D341Med (cell line): ENCODE measurements at places on chromosomes 5 and 9.

DNA sequence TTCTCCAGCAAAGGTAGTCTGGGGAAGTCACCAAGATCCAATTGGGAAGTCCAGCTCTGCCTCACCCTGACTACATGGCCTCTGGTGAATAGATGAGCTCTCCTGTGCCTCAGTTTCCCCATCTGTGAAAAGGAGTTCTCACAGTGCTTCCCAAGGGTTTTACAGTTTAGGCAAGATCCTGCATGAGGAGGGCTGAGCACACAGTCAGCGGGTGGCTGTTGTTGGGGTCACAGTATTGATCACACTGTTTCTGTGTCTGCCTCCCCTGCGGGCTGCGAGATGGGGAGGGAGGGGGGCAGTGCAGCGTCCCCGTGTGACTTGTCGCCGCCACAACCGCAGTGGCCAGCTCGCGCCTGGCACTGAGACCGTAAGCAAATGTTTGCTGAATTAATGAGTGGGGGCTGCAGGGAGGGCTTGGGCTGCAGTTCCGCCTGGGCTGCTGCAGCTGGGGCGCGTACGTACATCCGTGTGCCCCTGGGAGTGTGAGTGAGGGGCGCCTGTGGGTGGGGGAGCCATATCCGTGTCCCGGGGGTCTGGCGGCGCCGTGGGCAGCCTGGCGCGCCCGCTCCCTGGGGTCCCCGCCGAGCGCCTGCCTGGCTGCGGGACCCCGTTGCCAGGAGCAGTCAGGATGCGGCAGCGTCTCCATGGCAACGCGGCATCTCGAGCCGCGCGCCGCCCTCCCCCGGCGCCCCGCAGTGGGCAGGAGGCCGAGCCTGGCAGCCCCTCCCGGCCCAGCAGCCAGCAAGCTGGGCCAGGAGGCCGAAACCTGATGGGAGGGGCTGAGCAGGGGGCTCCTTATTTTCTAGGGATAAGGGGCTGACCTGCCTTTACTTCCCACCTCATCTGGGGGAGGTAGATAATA, 31.4 kb upstream of the PSD2 start:
- no peak for DNase-seq

DNA sequence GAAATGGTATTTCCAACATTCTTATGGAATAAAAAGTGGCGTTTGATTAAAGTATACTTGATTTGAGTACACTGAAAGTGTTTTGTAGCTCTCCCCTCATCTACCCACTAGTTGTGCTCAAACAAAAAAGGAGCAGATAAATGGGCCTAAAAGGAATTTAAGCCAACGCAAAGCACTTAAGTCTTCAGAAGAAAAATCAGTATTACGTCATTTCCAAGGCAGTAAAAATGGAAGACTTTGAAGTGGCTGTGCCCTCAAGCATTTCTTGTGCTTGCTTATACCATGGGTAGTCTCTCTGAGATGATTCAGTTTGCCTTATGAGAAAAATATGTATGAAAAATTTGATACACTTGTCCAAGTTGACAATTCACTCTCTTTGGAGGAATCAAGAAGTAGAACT, 279.9 kb upstream of the CD180 start:
- DNase-seq: no peak

GRCh38 chr9:86135371-86135770, 36.0 kb upstream of the GOLM1 start:
- no peak for DNase-seq

- DNase-seq: peak; percentile 10
Observed at GRCh38 chr9:133727876-133728441, 10.2 kb downstream of the SARDH start.

DNA sequence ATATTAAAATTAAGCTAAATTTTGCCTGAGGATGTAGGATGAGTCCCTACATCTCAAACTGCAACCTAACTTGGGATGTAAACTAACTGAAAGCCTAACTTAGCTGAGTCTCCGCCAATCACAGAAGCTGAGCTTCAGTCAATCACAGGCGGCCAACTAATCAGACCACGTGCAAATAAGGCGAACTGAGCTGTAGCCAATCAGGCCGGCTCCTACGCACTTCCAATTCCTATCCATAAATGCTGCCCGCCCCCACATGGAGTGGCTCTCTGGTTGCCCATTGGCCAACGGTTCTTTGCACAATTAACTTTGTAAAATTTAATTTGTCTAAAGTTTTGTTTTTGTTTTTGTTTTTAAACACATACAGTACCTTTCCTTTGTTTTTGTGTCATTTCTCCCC, 13.9 kb upstream of the GPX8 start:
- peak; percentile 24 for DNase-seq

- no peak for DNase-seq
Observed at GRCh38 chr5:76269259-76269931, 133.7 kb upstream of the IQGAP2 start.

- DNase-seq: no peak
Observed at GRCh38 chr5:59711310-59711709, 182.2 kb downstream of the PDE4D start.

DNA sequence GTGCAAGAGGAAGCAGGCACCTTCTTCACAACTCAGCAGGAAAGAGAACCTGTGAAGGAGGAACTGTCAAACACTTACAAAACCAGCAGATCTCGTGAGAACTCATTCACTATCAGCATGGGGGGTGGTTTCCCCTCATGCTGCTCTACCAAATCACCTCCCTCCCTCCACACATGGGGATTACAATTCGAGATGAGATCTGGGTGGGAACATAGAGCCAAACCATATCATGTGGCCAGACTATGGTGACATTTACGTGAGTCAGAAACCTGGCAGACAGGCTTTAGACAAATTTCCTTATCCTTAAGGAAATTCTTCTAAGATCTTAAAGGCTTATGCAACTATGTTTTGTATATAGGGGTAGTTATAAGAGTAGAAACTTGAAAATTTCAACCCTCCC, 8.7 kb upstream of the AOPEP start:
- no peak for DNase-seq

- no peak for DNase-seq
Observed at GRCh38 chr9:76897804-76898525, 7.9 kb downstream of the PRUNE2 start.

- no peak for DNase-seq
Observed at GRCh38 chr9:37543468-37543867, 32.7 kb downstream of the FBXO10 start.

DNA sequence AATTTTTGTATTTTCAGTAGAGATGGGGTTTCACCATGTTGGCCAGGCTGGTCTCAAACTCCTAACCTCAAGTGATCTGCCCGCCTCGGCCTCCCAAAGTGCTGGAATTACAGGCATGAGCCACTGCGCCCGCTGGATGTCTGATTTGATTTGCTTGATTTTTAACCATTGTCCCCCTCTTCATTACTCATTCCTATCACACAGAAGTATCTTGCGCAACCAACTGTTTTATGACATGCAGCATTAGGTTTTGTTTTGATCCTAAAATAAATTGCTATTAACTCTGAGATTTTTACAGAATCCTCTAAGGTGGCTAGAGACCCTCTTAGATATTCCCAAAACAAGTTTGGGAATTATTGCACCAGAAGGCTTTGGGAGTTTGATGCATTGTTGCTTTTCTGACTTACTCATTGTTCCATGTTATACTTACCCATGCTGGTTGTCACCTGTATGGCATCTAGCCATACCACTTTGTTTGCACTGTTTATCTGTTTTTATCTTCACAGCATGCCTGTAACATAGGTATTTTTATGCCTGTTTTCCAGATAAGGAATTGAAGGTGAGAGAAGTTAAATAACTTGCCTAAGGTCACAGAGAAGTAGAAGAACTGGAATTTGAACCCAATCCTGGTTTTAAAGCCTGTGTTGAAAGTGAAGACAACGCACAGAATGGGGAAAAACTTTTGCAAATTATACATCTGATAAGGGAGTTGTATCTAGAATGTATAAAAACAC, 35.9 kb upstream of the PWWP2A start:
- DNase-seq: no peak

DNA sequence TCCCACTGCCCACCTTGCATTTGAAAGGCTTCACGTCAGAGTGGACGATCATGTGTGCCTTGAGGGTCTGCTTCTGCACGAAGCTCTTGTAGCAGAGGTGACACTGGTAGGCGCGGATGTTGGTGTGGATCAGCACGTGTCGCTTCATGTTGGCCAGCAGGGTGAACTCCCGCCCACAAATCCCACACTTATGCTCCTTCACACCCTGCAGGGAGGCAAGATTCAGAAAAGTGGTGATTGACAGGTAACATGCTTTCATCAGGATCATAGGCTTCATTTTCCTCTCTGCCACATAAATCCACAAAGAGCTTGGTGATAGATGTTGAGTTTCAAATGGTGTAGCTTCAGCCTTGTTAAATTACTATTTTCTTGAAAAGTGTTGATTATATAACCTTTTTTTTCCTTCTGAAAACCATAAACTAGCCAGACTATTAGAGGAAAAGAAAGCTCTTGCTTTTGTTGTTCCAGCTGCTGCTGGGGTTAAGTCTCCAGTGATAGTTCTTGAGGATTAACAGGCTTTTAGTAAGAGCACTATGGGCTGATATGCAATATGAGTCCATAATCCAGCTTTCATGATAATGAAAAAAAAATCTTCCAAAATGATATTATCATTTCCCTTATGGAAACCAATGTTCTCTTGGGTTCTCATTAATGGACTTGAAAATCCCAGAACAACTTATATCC, 50.7 kb downstream of the ZNF366 start:
- peak; percentile 48 for DNase-seq

DNA sequence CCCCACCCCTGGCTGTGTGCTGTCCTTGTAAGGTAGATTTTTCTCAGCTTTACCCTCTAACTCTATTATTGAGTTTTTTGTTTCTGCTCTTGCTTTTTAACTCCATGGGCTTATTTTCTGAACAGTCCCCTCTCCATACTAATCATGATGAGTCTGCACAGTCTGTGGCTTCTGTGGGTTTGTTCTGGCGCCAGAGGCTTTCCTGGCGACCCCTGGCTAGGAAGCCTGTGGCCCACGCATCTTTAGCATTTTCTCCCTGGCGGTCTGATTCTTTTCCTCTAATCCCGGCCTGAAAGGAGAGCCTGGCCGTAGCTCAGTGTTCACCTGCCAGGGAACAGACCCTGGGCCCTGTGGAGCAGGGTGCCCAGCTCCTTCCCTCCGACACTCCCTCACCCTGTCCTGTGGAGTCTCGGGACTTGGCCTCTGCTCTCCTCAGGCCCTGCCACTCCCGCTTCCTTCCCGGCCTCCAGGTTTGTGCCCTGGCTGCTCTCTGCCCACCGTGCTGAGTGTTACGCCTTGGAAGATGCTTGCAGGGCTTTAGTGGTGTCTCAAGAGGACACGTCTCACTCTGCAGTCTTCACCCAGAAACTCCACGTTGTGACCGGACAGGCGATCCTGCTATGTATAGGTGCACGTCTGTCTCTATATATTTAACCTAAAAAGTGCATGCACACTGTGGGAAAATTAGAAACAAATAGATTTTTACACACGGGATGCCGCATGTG, 31.7 kb upstream of the LRRC14B start:
- DNase-seq: no peak

GRCh38 chr5:96432216-96433065, 607 bp downstream of the PCSK1 start:
- peak; percentile 58 for DNase-seq

DNA sequence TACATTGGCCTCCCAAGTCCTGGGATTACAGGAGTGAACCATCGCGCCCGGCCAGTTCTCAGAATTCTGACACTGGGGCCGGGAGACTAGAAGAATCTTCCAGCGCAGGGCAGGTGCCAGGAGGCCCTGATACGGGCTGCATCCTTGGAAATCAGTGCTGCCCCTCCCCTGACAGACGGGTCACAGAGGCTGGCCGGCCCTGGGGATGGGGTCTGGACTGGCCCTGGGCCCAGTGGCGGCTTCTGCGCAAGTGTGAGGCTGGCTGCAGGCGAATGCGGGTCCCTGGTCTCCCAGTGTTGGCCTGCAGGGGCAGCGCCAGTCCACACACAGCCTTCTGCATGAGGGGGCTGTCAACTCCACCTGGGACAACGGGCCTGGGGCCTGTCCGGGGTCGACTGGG, 831 bp upstream of the TBC1D9B start:
- DNase-seq: peak; percentile 54

GRCh38 chr5:154734370-154735248, 20.6 kb upstream of the LARP1 start:
- DNase-seq: no peak

GRCh38 chr9:96027251-96028131, 152.0 kb downstream of the ERCC6L2 start:
- DNase-seq: no peak

- no peak for DNase-seq
Observed at GRCh38 chr9:135669616-135670285, 6.6 kb downstream of the LCN9 start.

GRCh38 chr5:123085638-123086286, 3.3 kb upstream of the PRDM6 start:
- no peak for DNase-seq

- DNase-seq: no peak
Observed at GRCh38 chr9:21030389-21031035, 928 bp downstream of the HACD4 start.

DNA sequence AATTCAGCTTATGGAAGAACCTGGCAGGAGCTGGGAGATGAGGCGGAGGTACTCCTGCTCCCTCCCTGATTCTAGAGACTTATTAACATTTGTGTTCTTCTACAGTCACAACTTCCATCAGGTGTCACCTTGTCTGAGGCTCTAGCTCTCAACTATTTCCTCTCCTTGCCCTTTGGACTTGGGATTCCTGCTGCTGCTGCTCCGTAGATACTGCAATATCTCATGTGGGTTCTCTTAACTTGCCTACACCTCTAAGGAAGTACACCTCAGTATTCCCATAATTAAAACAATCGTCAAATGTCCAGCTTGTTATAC, 21.2 kb downstream of the ANXA1 start:
- DNase-seq: no peak

DNA sequence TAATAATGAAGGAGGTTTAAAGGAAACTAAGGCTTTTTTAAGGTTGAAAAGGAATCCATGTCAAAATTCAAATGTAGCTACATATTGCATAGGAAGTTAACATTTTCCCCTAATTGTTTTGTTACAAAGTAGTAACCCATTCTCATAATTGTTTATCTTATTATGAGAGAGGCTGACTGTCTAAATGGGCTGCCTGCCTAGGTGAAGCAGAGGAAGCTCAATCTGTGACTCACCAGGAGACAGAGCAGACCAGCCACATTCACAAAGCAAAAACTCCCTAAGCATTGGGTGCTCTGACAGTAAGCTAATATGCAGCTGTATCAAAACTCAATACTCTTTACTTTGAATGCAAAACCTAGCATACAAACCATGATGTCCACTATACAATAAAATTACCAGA, 208.5 kb downstream of the ROR2 start:
- no peak for DNase-seq

- DNase-seq: no peak
Observed at GRCh38 chr5:154115291-154115690, 75.2 kb upstream of the GALNT10 start.

DNA sequence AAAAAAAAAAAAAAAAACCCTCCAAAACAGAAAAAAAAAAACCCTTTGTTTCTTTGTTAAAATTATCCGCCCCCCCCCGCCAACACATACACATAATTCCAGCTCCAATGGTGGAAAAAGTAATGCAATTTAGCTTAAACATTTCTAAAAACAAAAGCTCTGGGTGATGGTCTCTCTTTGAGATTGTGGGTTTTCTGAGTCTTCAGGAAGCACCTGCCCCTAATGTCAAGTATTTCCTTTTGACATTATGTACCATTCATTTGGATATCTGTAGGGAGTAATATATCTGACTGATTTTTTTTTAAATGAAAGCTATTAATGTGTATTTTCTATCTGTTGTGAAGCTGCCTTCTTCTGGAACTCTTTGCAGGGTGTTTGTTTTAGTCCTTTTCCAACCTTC, 389.7 kb downstream of the TAF11L14 start:
- DNase-seq: no peak
